ENCODE measurements at places on chromosomes 13 and 19.

DNA sequence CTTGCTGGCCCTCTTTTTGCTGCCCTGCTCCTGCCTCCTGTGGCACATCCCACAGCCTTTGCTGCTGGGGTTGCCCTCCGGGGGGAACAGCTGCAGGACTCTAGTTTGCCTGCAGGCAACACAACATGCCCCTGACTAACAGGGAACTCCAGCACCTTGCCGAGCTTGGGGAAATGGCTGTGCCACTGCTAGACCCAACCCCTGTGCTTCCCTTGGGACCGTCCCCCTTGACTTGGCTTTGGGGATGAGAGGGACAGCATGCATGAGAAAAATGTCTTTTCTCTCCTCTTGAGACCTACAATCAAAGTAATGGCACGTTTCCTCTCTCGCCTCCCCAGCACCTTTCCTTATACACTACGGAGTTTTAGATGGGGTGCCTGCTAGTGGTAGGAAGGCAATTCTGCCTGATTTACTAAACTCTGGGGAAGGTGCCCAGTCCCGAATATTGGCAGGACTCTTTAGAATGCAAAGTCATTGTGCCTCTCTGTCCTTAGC, 12.4 kb upstream of the VWA8 start:
- no peak for DNase-seq

- no peak for DNase-seq
Measured at GRCh38 chr19:18203408-18203862, 407 bp downstream of the RAB3A start.

- DNase-seq: peak; percentile 58
Measured at GRCh38 chr13:87274209-87274819, 396.9 kb upstream of the SLITRK5 start.

DNA sequence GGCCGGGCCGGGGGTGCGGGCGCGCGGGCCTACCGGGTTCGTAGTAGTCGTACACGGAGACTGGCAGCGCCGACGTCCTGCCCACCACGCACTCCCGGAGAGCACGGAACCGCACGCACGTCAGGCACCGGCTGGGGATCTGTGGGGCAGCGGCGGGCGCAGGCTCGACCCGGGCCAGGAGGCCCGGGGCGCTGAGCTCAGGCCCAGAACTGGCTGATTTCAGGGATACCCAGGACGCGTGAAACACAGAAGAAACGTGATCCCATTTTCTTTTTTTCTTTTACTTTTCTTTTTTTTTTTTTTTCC, 9.0 kb downstream of the F2RL3 start:
- DNase-seq: no peak

DNA sequence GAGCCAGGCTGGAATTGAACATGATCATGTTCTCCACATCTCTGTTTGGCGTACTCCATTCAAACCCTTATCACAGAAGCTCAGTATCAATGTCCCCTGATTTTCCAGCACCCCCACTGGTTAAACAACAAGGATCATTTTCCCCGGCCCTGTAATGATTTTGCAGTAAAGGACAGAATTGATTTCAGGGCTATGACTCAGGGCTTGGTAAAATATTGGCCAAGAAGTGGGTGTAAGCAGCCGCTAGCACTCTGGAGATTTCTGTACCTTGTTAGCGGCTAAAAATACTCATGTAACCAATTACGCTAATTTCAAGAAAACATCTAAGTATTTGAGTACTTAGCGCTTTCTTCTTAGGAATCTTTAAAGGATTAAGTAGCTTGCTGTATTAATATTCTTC, 69.5 kb upstream of the FNDC3A start:
- no peak for DNase-seq

DNA sequence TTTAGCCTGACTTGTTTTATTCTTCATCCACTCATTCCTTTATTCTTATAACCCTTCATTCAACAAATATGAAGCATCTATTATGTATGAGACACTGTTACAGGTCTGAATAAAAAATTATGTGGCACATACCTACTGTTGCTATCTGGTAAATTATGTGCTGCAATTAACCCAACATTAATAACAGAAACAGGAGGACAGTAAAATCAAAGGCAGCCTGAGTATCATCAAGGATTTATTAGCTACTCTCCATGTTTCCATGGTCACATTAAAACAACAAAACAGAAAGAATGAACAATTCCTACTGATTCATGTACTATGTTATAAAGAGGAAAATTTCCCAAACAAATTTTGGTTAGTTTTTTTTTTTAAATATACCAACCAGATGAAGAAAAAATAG, 43.9 kb downstream of the RAP2A start:
- DNase-seq: no peak

- DNase-seq: no peak
Measured at GRCh38 chr13:30831515-30831914, 74.6 kb upstream of the MEDAG start.

DNA sequence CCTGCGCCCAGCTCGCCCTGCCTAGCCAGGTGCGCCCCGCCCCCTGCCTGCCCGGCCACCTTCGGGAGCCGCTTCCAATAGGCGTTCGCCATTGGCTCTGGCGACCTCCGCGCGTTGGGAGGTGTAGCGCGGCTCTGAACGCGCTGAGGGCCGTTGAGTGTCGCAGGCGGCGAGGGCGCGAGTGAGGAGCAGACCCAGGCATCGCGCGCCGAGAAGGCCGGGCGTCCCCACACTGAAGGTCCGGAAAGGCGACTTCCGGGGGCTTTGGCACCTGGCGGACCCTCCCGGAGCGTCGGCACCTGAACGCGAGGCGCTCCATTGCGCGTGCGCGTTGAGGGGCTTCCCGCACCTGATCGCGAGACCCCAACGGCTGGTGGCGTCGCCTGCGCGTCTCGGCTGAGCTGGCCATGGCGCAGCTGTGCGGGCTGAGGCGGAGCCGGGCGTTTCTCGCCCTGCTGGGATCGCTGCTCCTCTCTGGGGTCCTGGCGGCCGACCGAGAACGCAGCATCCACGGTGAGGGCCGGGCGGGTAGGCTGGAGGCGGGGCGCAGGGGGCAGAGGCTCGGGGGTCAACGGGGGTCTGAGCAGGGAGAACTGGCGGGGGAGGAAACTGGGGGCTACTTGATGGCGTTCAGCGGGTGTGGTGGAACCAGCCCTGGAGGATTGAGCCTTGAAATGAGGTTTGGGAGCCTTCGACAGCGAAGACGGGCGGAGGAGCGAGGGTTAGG, at the start of gene SPINT2:
Gene SPINT2 (plus strand): TSS at position 88 of the 727 bp plus-strand sequence. CDS start 320 bp downstream, at position 408.
- DNase-seq: peak; percentile 65

DNA sequence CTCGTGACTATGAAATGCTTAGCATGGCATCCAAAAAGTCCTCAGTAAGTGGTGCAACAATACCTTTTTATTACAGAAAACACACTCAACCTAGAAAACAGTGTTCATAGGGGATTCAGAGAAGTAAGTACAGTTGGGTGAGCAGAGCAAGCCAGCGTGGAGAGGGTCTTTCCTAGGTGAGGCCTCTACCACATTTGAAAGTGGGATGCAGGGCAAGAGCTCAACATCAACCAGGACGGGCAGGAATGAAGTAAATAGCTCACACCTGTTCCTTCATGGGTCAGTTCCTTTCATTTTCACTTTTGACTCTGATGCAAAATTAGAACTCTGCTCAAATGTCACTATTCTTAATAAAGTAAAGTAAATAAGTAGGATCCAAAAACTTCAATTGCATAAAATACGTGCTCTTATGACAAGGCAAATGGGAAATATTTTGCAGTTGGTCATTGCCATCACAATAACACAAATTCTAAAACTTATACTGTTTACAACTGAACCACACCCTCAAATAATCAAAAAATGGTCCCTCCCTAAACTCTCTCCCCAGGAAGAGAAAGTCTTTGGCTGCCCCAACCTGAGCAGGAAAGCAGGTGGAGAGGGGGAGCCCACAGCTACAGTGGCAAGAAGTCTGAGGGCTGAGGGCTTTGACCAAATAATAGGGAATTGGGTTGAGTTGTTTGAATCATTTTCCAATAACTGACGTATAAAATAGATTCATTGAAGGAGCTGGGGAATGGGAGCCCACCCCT, 20.2 kb downstream of the CHAMP1 start:
- no peak for DNase-seq

DNA sequence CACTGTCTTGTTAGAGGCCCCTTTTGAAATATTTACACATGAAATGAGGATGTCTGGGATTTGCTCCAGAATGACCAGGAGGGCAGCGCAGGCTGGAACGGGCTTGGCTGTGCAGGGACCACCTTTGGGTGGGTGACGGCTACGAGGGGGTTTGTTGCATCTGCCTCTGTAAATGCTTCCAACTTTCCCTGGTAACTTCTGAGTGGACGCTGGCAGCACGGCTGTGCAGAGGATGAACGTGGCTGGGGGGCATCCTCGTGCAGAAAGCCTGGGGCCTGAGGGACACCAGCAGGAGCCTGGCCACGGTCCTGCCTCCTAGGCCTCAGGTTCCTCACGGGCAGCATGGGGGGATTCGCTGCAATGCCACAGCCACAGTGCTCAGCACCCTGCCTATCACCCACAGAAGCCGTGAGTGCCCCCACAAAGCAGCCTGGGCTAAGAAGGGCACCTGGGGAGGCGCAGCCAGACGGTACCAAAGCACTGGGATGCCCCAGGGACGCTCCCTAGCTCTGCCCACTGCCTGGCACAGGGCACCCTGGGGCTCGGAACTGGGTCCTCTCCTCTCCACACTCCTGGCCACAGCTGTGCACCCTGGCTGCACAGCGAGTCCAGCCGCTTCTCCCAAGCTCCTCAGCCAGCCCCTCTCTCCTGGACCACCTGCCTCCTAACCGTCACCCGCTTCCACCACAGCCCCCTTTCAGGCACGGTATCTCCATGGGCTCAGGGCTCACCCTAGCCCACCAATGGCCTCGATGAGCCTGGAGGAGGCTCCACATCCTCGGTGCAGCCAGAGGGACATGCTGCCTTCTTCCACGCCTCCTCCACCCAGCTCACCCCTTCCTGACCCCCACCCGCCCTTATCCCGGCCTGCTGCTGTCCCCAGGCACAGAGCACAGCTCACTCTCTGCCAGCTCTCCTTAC, 44.5 kb downstream of the MLLT1 start:
- no peak for DNase-seq

DNA sequence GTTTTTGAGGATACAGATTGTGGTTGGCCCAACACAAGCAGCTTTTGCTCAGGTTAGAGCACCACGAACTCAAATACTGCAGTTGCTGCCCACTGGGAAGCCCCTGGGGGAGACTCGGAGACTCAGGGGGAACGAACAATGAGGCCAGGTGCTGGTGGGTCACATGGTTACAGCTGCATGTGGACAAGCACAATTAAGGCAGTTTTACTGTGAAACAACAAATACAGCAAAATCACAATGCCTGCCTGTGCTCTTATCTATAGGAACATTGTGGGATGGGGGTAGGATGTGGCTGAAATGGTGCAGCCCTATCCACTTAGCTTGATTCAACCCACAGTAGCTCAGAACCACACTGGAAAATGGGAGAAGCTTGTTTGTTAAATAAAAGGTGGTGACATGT, 119.7 kb upstream of the SPATA13 start:
- no peak for DNase-seq

GRCh38 chr19:23908165-23908564, 6.5 kb upstream of the ZNF726 start:
- DNase-seq: no peak

DNA sequence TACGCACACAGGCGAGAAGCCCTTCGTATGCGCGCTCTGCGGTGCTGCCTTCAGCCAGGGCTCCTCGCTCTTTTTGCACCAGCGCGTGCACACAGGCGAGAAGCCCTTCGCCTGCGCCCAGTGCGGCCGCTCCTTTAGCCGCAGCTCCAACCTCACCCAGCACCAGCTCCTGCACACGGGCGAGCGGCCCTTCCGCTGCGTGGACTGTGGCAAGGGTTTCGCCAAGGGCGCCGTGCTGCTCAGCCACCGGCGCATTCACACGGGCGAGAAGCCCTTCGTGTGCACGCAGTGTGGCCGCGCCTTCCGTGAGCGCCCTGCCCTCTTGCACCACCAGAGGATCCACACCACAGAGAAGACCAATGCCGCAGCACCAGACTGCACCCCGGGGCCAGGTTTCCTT, 4.7 kb downstream of the ZNF324B start:
- DNase-seq: no peak

- DNase-seq: no peak
Measured at GRCh38 chr13:82002710-82003109, 1661.8 kb upstream of the SPRY2 start.

DNA sequence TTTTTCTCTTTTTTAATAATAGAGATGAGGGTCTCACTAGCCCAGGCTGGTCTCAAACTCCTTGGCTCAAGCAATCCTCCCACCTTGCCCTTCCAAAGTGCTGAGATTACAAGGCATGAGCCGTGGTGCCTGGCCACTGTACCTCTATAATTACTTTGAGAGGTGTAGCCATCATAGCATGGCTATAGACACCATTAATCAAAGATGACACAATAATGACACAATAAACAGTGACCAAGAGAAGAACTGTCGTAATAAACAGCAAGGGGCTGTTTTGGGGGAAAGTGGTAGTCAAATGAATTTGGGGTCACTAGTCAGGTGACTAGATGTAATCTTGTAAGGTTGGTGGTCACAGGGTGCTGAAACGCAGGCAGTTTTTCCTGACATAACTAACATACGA, 30.4 kb downstream of the KLF5 start:
- DNase-seq: no peak

GRCh38 chr19:35105411-35106290, 10.0 kb upstream of the FXYD3 start:
- DNase-seq: no peak

GRCh38 chr13:66984241-66984640, 245.9 kb downstream of the PCDH9 start:
- no peak for DNase-seq

DNA sequence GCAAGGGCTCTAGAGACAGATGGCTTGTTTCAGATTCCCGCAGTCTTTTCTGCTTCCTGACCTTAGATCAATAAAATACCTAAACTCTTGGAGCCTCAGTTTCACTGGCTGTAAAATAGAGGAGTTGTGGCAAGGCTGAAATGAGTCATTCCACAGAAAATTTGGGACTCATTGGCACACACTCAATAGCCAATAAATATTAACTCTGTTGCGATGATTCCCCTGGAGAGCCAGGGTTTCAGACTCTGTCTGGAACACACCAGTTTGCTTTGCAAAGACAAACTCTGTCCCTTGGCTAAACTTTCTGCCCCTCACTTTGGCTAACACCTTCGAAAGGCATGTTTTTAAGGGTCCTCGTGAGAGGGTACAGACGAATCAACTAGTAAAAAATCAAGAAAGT, 18.1 kb upstream of the UBE2L5 start:
- DNase-seq: no peak

DNA sequence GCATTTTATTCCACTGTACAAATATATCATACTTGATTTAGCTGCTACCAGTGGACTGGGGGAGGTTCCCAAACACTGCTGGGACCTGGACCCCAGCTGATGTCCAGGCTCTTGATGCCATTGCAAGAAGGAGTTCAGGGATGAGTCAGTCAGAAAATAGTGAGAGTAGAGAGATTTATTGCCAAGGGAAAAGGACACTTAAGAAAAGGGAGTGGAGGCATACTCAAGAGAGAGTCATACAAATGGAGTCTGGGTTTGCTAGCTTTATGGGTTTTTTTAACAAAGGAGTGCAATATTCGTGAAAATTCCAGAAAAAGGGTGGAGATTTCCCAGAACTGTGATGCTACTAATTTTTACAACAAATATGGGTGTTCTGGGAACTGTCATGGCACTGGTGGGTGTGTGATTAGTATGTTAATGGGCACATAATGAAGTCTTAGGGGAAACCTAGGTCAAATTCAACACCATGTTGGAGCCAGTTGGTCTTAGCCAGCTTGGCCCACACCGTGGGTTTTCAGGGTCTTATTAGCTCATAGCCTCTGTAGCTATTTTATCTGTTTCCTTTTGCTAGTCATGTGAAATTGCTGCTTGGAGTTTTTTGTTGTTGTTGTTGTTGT, 36.2 kb downstream of the GPC6 start:
- no peak for DNase-seq
